DND-41 (cell line): ENCODE measurements at places on chromosomes 12 and 14.

- no peak for DNase-seq
Measured at GRCh38 chr12:51955702-51956101, 4.2 kb downstream of the ACVR1B start.

GRCh38 chr12:115774148-115774895, 503.2 kb downstream of the MED13L start:
- no peak for DNase-seq

- DNase-seq = no peak
Measured at GRCh38 chr12:19287302-19287701, 152.0 kb upstream of the AEBP2 start.

DNA sequence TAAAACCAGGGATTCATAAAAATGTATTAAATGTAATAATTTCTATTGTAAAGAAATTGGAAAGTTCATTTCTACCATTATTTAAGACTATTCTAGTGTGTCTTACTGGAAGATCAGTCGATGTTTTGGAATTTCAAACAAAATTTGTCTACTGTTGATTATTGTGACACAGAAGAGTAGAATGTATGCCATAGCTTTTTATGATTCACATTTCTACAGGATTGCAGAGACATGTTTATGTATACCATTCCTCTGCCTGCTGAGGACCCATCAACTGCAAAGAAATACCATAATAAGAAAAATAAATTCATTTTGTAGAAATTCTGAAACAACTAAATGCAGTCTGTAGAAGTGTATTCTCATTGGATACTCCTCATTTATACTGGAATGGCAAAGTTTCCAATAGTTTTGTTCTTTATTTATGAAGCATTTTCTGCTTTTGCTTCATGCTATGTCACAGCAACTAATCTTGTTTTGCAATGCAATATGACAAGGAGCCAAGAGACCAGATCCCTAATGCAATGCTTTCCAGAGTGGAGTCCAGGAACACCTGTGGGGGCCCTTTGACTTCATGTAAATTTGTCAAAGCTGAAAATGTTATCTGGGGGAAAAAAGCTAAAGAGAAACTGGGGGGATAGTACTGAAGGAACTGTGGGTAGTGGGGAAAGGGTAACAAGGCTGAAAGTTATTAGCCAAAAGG, 172.9 kb upstream of the LRIG3 start:
- no peak for DNase-seq

DNA sequence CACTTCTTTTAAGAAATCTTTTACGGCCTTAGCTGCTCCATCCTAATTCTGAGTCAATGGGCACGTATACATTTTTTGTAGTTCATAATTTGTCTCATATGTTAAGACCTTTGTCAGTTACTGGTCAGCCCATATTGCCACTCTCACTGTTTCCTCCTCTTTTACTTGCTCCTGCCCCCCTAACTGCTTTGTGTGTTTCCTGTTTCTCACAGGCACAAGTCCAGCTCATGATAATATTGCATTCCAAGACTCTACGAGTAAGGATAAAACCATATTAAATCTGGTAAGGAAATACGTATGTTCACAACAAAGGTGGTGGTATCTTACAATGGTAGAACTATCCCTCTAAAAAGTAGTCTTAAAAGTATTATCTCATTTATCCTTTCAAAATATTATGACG, 111.7 kb downstream of the DNAI7 start:
- DNase-seq = no peak

DNA sequence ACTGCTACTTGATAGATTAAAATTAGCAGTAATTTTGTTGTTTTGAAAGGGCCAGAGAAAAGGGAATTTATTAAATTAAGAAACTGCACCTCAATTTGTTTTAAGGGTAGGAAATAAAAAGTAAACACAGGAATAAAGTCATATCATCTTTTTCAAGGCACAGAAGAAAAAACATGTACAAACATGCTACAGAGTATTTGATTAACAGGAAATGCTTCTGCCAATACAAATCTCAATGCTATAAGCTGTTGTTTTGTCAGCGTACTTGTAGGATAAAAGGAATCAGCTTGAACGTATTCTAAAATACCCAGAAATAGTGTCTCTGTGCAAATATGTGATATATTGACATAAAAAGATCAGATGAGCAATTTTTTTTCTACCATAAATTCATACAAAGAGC, 474.0 kb upstream of the MGAT4C start:
- DNase-seq = no peak

DNA sequence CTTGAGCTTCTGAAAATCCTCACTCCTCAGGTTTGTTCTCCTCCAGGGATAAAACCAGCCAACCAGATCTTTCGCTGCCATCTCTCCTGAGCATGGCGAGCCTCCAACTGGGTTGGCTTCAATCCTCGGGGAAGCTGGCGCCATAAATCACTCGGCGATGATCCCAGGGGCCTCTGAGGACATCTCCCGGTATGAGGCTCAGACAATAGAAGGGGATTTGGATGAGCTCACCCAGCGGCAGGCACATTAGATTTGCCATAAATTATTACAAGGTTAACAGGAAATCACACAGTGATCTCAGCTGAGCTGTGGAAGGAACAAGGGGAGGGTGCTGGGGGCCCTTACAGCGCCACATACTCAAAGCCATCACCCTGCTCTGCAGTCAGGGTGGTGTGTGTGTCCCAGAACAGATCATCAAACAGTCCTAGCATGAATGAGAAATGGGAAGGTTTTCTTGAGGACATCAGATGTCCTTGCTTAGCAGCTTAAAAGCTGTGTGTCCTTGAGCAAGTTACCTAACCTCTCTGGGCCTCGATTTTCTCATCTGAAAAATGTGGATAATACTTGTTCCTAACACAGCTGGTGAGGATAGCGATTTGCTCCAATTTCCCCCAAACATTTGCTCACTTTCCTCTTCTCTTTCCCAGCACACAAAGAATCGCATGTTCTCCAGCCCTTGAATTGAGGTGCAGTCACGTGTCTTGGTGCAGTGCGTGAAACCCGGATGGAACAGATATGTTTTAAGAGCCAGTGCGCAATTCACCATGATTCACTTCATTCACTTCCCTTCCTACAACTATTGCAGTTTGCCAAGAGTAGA, 142.8 kb downstream of the SCARB1 start:
- no peak for DNase-seq

DNA sequence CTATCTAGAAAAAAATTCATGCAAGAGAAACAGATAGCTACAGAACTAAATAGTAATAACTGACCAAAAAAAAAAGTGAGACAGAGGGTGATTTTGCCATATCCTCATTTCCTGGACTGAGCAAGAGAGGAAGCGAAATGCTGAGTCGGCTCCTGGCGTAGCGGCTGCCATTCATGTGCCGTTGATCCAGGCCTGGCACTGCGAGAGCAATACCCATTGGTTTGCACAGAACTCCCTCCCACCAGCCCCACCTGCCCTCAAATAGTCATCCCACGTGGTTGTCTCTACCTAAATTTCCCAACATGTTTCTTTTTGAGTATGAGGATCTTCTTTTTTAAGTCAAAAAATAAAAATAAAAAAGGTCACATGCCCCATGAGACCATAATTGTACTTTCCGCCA, 9.4 kb upstream of the WNT5B start:
- DNase-seq = no peak

GRCh38 chr12:118537481-118537917, 161.1 kb downstream of the SUDS3 start:
- no peak for DNase-seq

GRCh38 chr12:93144109-93144508, 215.0 kb upstream of the EEA1 start:
- no peak for DNase-seq

DNA sequence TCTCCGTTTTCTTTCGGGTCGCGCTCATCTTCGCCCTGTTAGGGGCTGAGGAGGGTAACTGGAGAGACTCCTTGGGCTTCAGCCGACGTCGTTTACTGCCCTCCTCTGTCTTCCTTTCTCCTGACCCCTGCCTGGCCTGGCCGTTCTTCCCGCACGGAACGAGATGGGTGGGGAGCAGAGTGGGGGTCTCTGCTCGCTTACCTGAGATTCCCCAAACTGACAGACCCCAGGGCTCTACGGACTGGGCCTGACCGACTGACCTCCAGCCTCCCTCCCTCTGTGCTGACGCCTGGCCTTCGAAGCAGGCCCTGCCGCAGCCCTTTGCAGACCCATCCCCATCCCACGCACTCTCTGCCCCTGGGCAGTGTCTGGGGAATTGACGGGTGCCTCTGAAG, 439 bp downstream of the GOLGA5 start:
- peak; percentile 8 for DNase-seq
